ENCODE measurements at places on chromosomes 6 and 20. TPM values are rescaled to one million over a fixed set of nuclear protein-coding genes. Genes with fewer than 3 reads are reported as not detected.

Gene CCN6
- total RNA-seq = 0.26 TPM

Gene TMC2
- total RNA-seq = not detected

Gene PHACTR1
- not detected for total RNA-seq

Gene SLC24A3
- not detected for total RNA-seq

Gene SLX4IP
- 7.8 TPM for total RNA-seq

Gene SNTA1
- 4.2 TPM for total RNA-seq

Gene PBX2
- total RNA-seq = 64.9 TPM

Gene MRS2
- total RNA-seq = 25.5 TPM

Gene IL17A
- total RNA-seq = 11.9 TPM

Gene SPATS1
- not detected for total RNA-seq

Gene TINAG
- not detected for total RNA-seq

Gene TSPYL4
- 9.4 TPM for total RNA-seq

Gene GINM1
- total RNA-seq = 15.9 TPM

Gene HLA-G
- 0.55 TPM for total RNA-seq

Gene CARMIL1
- total RNA-seq = 4.5 TPM

Gene DHX35
- 12.0 TPM for total RNA-seq

Gene MMP24
- not detected for total RNA-seq

Gene CGA
- not detected for total RNA-seq

Gene MAK
- total RNA-seq = 0.43 TPM

Gene FAXC
- total RNA-seq = 0.16 TPM

Gene PROCR
- 0.87 TPM for total RNA-seq

Gene PRR18
- total RNA-seq = not detected

Gene RRAGD
- total RNA-seq = 20.1 TPM

Gene FAM83C
- not detected for total RNA-seq

Gene TMEM200A
- 0.21 TPM for total RNA-seq

Gene OPRL1
- total RNA-seq = 0.42 TPM

Gene PRSS35
- total RNA-seq = not detected

Gene CDH4
- total RNA-seq = not detected
